Cortex of kidney (tissue), 1 donor: ENCODE measurements at places on chromosomes 1 and 21.

- DNase-seq: no peak
These were observed 15.2 kb downstream of the LRRN2 start for GRCh38 chr1:204670152-204670927.

DNA sequence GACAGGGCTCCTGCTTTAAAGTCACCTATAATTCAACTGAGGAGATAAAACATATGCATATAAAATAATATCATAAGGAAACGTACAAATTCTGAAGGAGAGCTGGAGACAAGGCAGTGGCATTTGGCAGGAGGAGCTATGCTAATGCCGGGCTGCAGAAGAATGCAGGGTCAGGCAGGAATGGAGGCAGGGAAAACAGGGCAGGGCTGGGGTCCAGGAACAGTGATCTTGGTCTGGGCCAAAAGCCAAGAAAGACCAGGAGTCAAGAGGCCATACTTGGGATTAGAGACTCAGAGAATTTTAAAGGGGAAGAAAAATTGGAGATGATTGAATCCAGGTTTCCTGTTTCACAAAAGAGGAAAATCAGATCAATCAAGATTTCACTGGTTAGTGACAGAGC, 20.0 kb upstream of the BRDT start:
- DNase-seq: no peak

- DNase-seq: no peak
These were observed 2.8 kb downstream of the LINGO4 start for GRCh38 chr1:151802372-151802771.

GRCh38 chr1:68145418-68146126, 86.8 kb downstream of the WLS start:
- DNase-seq: no peak

DNA sequence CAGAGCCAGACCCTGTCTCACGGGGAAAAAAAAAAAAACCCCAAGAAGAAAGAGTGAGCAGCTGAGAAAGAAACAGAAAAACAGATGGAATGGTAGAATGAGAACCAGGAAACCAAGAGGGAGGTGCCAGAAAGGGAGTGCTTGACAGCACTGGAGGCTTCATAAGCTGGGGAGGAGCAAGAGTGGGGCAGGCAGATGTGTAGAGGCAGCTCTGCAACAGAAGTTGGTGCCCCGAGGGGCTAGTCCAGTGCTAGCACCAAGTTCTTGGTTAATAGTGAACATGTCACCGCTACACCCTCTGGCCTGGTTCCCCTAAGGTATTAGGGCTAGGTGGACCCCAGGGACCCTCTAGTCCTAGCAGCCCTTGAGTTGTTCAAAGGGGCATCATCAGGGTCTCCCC, 98.0 kb downstream of the TGFBR3 start:
- no peak for DNase-seq

GRCh38 chr21:38646213-38646837, 148.0 kb upstream of the ERG start:
- DNase-seq: no peak

DNA sequence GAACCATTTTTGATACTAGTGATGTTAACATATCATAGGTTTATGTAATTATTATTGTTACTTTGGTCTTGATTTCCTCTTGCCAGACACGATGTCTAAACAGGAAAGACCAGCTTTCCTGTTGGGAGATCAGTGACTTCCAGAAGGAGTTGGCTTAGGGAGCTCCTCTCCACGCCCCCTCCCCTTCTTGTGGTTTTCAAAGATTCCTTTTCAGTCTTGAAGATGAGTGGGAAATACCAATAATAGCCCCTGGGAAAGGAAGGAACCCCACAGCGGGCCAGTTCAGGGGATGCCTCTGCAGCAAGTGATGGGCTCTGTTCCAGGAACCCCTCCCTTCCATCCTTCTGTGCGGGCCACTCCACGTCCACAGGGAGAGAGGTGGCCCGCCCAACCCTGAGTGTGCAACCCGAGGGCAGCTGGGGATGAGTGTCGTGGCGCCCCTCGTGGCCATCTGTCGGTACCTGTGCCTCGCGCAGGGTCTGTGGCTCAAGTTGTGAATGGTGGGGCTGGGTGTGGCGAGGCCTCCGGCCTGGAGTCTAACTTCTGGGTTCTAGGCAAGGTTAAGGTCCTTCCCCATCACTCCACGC, 65.7 kb downstream of the TLR5 start:
- DNase-seq: no peak

- no peak for DNase-seq
These were observed 30.4 kb downstream of the TMEM201 start for GRCh38 chr1:9618909-9619679.

- no peak for DNase-seq
These were observed 182.1 kb downstream of the ETS2 start for GRCh38 chr21:38987633-38988508.

- no peak for DNase-seq
These were observed 1353.9 kb downstream of the NCAM2 start for GRCh38 chr21:22352088-22352487.

DNA sequence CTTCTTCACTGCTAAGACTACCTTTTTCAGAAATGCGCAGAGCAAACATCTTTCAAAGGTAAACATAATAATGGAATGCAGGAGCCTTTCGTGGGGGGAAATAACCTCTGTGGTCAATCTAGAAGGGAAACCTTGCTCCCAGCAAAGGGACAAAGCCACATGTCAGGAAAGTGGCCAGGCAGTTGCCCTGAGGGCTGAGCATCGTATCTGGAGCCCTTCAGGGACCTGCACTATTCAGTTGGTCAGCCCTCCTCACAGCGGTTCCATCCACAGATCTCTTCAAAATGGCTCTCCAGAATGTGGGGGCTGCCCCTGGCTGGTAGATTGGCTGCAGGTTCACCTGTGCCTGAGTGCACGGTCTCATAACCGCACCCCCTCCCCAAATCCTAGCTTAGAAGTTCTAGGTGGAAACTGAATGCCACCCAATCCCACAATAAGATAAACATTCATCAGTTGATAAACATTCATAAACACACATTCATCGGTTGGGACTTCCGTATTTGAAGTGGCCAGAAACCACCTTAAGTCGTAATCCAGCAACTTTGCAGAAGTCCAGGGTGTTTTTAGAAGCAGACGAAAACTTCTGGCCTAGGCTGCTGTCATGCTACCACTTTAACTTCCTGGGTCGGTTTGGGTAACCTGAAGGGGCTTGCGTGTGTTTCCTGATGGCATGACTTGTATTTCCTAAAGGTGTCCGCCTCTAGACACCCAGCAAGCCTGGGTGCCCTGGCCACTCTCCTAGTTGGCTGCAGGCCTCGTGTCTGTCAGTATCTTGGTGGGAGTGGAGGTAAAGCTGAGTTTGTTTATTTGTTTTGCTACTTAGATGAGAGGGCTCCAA, 50.5 kb downstream of the RASSF5 start:
- DNase-seq: no peak

DNA sequence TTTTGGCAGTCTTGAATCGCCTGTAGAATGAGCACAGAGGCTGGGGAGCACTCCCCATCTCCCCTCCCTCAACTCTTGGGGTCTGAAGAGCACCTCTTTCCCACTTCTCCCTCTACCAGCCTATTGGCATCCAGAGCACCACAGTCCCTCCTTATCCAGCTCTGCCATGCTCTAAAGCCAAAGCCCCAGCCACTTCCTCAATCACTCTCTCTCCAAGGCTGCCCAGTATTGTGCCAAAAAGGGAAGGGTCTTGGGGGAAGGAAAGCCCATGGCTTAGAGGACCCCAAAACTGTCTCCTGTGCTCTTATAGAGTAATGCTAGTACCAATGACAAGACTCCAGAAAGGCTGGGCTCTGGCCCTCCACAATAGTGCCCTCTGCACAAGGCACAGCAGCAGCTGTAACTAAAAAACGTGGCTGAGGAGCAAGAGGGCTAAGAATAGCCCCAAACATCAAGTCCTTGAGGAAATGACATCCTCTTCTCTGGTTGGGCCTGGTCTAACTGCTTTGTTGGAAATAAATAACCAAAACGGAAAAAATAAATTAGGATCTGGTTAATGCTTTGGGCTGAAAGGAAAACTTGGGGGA, 28.4 kb downstream of the SLC27A3 start:
- DNase-seq: no peak
